ENCODE measurements at places on chromosomes 5 and 9. TPM values are rescaled to one million over a fixed set of nuclear protein-coding genes. Genes with fewer than 3 reads are reported as not detected.

DNA sequence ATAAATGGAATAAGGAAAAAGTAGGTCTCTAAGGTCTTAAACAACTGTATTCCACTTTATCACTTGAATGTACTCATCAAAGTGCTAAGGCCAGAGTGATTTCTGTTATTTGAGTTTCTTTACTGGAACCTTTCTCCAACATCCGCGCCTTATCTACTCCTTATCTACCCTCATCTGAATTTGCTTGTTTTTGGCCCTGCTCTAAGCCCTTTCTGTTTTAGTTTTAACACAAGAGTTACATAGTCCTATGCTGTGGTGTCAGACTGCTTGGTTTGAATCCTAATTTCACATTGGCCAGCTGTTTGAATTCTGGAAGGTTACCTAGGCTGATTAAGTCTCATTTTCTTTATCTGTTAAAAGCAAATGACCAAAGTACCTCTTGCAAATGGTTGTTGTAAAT is 128.3 kb downstream of the PCSK5 start:
- DNase-seq, result no peak
- H3K36me3 ChIP-seq, result no peaks in the 10 kb centered on the region
- peaks cover 67% of the 10 kb centered on the region for H3K4me1 ChIP-seq
- no peak overlapping the region for H3K4me3 ChIP-seq
- H3K27me3 ChIP-seq, result no peaks in the 10 kb centered on the region

DNA sequence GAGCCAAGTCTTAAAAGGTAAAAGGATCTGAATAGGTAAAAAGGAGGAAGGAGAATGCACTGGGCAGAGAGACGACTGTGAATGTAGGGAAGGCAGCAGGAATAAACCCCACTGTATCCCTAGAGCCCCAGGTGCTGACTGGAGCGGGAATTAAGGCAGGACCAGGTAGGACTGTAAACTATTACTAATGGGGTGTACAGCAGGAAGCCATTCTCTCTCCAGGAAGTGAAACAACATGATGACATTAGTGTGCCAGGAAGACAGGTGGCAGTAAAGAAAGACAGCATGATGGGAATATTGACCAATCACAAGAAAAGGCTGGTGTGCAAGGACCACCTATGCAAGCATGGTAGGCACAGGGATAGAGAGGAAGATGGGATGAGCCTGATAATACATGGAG is 433.0 kb downstream of the DNAH5 start:
- H3K27me3 ChIP-seq, result no peaks in the 10 kb centered on the region
- H3K36me3 ChIP-seq, result no peaks in the 10 kb centered on the region
- H3K27ac ChIP-seq, result no peak overlapping the region
- no peaks in the 10 kb centered on the region for H3K4me1 ChIP-seq
- DNase-seq, result no peak

- H3K27me3 ChIP-seq, result no peaks in the 10 kb centered on the region
- no peak overlapping the region for H3K4me3 ChIP-seq
- H3K27ac ChIP-seq, result no peak overlapping the region
- no peaks in the 10 kb centered on the region for H3K36me3 ChIP-seq
- no peak for DNase-seq
- H3K4me1 ChIP-seq, result no peaks in the 10 kb centered on the region
These were observed 246.6 kb downstream of the SLCO4C1 start for GRCh38 chr5:102049517-102049916.

- H3K27ac ChIP-seq, result no peak overlapping the region
- no peak overlapping the region for H3K4me3 ChIP-seq
- no peaks in the 10 kb centered on the region for H3K36me3 ChIP-seq
- DNase-seq, result no peak
- H3K27me3 ChIP-seq, result no peaks in the 10 kb centered on the region
These were observed 1709.2 kb downstream of the EFNA5 start for GRCh38 chr5:105961572-105961971.

GRCh38 chr5:54524082-54524481 is 6.5 kb downstream of the SNX18 start:
- peaks cover 67% of the 10 kb centered on the region for H3K4me1 ChIP-seq
- DNase-seq, result no peak
- H3K27me3 ChIP-seq, result no peaks in the 10 kb centered on the region
- H3K36me3 ChIP-seq, result no peaks in the 10 kb centered on the region
- no peak overlapping the region for H3K4me3 ChIP-seq

- no peaks in the 10 kb centered on the region for H3K36me3 ChIP-seq
- no peak overlapping the region for H3K4me3 ChIP-seq
- DNase-seq, result no peak
These were observed 259.1 kb upstream of the DAPK1 start for GRCh38 chr9:87238545-87238944.

DNA sequence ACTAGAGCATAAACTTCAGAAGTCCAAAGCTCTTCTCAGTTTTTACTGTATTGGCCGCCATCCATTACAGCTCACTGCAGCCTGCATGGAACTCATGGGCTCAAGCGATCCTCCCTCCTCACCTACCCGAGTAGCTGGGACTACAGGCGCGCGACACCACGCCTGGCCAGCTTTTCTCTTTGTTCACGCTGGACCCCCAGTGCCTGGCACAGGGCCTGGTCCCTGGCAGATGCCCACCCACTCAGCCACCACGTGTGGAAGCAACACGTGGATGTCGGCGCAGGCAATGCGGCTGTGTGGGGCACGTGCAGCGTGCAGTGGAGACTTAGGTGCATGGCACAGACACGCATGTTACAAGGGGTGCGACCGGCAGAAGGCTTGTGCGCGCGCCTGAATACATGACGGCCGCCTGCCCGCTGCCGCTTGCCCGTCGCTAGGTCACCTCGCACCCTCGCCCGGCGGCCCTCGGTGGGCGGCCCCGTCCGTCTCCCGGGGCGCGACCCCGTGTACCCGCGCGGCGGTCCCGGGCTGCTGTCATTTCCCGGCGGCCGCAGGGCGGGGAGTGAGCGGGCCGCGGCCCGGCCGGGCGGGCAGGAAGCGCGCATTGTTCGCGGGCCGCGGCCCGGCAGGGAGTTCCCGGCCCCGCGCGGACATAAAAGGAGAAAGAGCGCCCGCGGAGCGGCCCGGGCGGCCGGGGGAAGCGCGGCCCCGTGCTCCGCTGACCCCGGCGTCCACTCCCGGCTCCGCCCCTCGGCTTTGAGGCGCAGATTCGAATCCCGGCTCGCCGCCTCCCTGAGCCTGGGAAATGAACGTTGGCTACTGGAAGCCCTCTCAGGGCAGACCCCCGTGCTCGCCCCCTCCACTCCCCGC is 24.1 kb upstream of the PTGS1 start:
- peak; percentile 12 for DNase-seq
- H3K36me3 ChIP-seq, result no peaks in the 10 kb centered on the region
- no peak overlapping the region for H3K4me3 ChIP-seq
- peaks cover 6% of the 10 kb centered on the region for H3K27me3 ChIP-seq

DNA sequence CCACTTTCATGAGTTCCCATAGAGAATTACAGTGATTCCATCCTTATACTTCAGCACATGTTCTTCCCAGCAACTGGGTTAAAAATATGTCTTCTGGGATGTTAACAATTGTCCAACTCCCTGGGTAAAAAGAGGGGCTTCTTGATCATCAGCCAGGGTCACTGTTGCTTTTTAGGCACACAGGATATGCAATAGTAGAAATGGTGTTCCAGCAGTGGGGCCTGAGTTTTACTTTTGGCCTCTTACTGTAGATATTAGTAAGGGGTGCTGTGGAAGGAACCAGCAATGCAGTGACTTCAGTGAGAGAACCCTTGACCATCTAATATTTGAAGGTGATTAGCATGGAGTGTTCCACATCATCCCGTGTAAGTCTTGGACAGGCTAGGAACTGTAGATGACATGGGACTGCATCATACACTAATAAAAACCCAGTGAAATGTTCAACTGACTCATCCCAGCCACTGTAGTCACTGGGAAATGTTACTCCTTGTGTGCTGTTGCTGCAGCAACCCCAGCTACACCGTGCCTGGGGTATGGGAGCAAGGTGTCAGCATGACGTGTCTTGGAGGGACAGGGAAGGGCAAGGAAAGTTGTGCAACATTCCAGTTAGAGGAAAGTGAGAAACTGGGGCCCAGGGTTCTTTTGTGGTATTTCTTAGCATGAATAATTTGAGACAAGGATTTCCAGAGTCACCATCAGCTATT is 610.9 kb downstream of the RAB3C start:
- no peak overlapping the region for H3K4me3 ChIP-seq
- H3K36me3 ChIP-seq, result no peaks in the 10 kb centered on the region
- DNase-seq, result no peak
- no peaks in the 10 kb centered on the region for H3K4me1 ChIP-seq

GRCh38 chr9:17005056-17005823 is 129.6 kb upstream of the CNTLN start:
- H3K36me3 ChIP-seq, result no peaks in the 10 kb centered on the region
- H3K4me1 ChIP-seq, result no peaks in the 10 kb centered on the region
- H3K27me3 ChIP-seq, result no peaks in the 10 kb centered on the region

DNA sequence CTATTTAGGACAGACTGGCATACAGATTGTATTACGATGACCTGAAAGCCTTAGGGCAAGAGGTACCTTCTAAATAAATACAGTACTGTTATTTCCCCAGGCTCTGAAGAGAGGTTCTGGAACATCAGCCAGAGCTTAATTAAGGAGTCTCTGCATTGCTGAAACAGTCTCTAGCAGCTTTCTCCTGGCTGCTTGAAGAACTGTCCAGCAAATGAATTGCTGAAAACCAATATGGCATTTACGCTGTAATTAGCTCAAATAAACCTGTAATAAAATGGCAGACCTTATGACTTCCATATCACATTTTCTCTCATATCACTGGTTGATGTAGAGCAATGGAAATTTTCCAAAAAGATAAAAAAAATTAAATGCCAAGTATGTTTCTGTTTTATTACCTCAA is 636.3 kb downstream of the GABRG2 start:
- no peak for DNase-seq
- no peak overlapping the region for H3K4me3 ChIP-seq
- H3K27me3 ChIP-seq, result no peaks in the 10 kb centered on the region
- H3K27ac ChIP-seq, result no peak overlapping the region
- H3K4me1 ChIP-seq, result no peaks in the 10 kb centered on the region

DNA sequence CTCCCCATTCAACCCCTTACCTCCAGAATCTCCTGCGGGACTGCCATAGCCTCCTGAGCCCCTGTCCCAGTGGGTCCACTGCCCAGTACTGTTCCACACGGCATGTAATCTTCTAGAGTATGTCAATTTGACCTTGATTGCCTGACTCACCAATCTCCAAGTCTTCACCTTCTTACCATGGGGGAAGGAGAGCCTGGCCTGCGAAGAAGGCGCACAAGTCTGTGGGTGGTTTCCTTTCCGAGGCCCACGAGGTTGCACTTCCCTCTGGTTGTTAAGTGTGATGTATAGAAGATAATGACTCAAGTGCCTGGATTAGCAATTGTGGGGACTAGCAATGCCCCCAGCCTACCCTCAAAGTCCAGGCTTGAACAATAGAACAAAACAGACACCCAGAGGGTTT is 8.1 kb upstream of the TENT4A start:
- no peak for DNase-seq
- H3K4me3 ChIP-seq, result no peak overlapping the region
- H3K4me1 ChIP-seq, result no peaks in the 10 kb centered on the region
- no peak overlapping the region for H3K27ac ChIP-seq
- H3K27me3 ChIP-seq, result peaks cover 4% of the 10 kb centered on the region

DNA sequence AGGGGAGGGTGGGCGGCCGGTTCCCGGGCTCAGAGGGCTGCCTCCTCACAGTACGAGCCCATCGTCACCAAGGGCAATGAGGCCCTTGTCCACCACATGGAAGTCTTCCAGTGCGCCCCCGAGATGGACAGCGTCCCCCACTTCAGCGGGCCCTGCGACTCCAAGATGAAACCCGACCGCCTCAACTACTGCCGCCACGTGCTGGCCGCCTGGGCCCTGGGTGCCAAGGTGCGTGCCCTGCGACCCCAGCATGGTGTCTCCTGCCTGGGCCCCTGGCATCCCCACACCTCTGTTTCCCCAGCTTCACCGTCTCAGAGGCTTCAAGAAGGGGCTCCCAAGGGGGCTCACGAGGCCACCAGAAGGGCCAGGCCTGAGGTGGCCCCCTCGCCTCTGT is 7.2 kb downstream of the DBH start:
- no peak overlapping the region for H3K27ac ChIP-seq
- H3K4me3 ChIP-seq, result no peak overlapping the region
- H3K27me3 ChIP-seq, result no peaks in the 10 kb centered on the region
- no peaks in the 10 kb centered on the region for H3K4me1 ChIP-seq
- no peaks in the 10 kb centered on the region for H3K36me3 ChIP-seq
- DNase-seq, result no peak

GRCh38 chr5:11128021-11128420 is 367.0 kb upstream of the DAP start:
- H3K4me1 ChIP-seq, result no peaks in the 10 kb centered on the region
- no peak overlapping the region for H3K27ac ChIP-seq
- no peak for DNase-seq
- no peak overlapping the region for H3K4me3 ChIP-seq
- no peaks in the 10 kb centered on the region for H3K27me3 ChIP-seq

- H3K4me1 ChIP-seq, result no peaks in the 10 kb centered on the region
- H3K27ac ChIP-seq, result no peak overlapping the region
- H3K36me3 ChIP-seq, result no peaks in the 10 kb centered on the region
- no peak overlapping the region for H3K4me3 ChIP-seq
- no peaks in the 10 kb centered on the region for H3K27me3 ChIP-seq
These were observed 15.2 kb downstream of the FBXL7 start for GRCh38 chr5:15515229-15515628.

- H3K4me1 ChIP-seq, result peaks cover 15% of the 10 kb centered on the region
- DNase-seq, result no peak
- no peak overlapping the region for H3K4me3 ChIP-seq
- H3K27ac ChIP-seq, result no peak overlapping the region
- H3K27me3 ChIP-seq, result no peaks in the 10 kb centered on the region
These were observed 192.9 kb downstream of the PIK3R1 start for GRCh38 chr5:68408345-68408871.

- no peaks in the 10 kb centered on the region for H3K36me3 ChIP-seq
- DNase-seq, result no peak
- no peak overlapping the region for H3K27ac ChIP-seq
- no peak overlapping the region for H3K4me3 ChIP-seq
These were observed 18.1 kb upstream of the SSBP2 start for GRCh38 chr5:81768935-81769452.

DNA sequence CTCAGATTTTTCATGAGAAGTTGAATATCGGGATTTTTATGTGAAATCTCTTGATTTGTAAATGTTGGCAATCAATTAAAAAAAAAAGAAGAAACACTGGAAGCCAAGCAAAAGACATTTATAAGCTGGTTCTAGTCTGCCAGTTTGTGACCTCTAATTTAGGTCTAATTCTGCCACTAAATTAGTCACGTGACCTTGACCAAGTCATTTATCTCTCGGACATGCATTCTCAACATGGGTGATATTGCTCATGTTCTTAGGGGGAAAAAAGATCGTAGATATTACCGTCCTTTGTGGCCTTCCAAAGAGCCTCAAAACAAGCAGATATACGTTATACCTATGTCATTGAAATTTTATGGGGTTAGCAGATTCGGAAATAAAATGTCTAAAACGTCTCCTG is 52.9 kb upstream of the PTPDC1 start:
- H3K4me3 ChIP-seq, result peak overlapping the region; percentile 72
- no peak for DNase-seq
- peaks cover 14% of the 10 kb centered on the region for H3K4me1 ChIP-seq
- no peaks in the 10 kb centered on the region for H3K36me3 ChIP-seq
- H3K27me3 ChIP-seq, result no peaks in the 10 kb centered on the region

The SHOC1 gene
- polyA plus RNA-seq, result not detected

The ARSI gene
- not detected for polyA plus RNA-seq

The HTR1A gene
- not detected for polyA plus RNA-seq

The NAIF1 gene
- 13.5 TPM for polyA plus RNA-seq

The CDX1 gene
- not detected for polyA plus RNA-seq

The FSTL4 gene
- polyA plus RNA-seq, result not detected

Data from CD8-positive, alpha-beta memory T cell (primary cell).